ENCODE measurements at places on chromosomes 3 and 15.

DNA sequence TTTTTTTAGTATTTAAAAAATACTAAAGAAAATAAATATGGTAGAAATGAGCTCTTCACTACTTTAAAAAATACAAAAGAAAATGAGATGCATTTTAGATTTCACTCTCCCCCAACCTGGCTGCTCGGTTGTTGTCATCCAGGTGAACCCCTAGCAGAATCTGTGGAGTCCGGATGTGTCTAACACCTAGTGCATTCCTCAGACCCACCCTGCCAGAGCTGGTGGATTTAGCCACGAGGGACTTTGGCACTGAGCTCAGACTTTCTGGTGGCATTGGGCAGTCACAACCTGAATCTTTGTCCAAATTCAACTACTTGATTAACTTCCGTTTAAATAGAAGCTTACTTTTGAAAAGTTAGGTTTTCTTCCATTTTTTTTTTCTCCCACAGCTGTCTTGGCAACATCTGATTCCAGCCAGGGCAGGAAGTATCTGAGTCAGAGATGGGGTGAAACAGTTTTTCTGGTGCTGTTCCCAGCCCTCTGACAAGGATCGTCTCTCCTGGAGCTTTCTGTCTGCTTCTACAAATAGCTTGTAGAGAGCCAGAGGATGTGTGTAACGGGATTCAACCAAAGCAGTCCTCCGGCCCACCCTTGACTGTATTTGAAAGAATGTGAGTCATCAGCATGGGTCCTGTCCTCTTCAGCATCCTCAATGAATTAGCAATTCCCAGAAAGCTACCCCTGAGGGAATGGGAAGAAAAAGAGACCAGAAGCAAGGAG is 301.8 kb upstream of the MCTP2 start:
- no peak for DNase-seq

DNA sequence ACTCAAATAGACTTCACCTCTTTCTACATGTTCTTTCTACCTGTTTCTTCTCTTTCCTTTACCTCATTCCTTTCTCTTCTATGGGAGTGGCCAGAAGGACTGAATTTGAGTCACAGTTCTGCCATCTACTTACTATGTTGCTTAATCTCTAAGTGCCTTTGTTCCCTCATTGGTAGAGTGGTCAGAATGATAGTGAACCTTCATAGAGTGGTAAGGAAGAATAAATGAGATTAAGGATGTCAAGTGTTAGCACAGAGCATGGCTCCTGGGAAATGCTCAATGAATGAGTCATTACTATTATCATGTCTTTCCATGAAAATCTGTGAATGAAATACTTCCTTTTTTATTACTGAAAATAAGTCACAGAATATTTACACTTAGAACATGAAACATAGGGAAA is 17.5 kb downstream of the TMEM207 start:
- DNase-seq: no peak

DNA sequence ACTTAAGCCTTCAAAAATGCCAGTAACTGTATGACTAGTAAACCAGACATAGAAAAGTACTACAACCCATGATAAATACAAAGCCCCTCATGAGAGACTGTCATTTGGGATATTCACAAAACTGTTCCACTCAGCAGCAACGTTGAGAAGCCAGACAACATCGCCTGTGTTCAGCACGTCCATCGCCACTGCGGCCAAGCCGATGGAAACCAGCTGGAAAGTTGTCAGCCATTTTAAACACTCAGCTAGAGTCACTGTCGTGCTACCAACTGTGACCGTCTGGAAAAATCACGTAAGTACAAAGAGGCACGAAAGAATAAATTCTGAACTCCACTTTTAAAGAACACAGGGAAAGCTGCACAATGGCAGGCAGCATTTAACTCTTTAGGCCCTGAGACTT is 340.7 kb upstream of the WNT5A start:
- no peak for DNase-seq

DNA sequence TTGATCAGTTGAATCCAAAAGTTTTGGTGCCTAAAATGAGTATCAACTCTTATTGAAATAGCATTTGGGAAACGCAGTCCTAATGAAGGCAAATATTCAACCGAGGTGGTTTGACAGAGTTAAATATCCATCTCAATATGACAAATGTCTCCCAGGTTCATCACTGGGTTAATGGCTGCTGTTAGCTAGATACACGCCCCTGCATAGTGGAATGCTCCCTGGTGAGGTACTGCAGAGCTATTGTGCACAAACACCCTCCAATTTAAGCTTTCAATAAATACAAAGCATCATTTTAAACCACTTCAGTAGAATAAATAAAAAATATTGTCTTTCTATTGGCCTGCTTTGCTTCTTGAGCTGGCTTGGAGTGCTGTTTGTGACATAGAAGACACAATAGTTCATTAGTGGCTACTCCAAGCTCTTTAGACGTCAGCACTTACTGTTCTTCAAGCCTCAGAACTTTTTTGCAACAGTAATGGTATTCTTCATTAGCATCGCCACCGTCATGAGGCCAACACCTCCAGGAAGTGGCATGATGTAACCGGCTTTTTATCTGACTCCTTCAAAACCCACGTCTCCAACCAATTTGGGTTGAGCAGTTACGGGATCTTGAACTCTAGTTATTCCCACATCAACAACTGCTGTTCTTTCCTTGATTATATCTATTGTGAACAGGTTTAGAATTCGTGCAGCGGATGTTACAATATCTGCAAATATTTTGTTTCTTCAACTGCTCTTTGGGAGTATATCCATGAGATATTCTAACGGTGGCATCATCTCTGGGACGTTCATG is 1159.6 kb upstream of the EPHA6 start:
- peak; percentile 7 for DNase-seq

- DNase-seq: no peak
Measured at GRCh38 chr3:113571360-113571759, 39.0 kb downstream of the SIDT1 start.

- no peak for DNase-seq
Measured at GRCh38 chr3:126117786-126118185, 33.9 kb upstream of the SLC41A3 start.

GRCh38 chr15:57665939-57666338 is 40.6 kb upstream of the POLR2M start:
- no peak for DNase-seq

- DNase-seq: no peak
Measured at GRCh38 chr3:38468765-38469164, 15.1 kb downstream of the ACVR2B start.

GRCh38 chr3:49276475-49277382 is at the start of gene C3orf62:
TSS of gene C3orf62 (minus strand) at chr3:49277232. CDS start at chr3:49276872, 360 bp downstream.
- no peak for DNase-seq

GRCh38 chr3:72223116-72223515 is 438.2 kb upstream of the PROK2 start:
- no peak for DNase-seq

DNA sequence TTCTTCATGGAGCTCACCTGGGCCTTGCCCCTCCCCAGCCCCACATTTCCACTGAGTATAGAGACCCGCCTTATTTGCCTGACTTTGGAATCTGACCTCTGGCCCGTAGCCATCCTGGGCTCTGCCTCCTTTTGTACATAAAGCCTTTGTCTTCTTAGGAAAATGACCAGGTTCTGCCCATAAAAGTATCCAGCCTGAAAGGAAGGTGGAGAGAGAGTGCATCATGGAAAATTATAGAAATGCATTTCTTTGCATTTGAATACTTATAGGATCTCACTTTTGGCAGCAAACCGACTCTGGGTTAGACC is 3.6 kb upstream of the SH2D7 start:
- DNase-seq: no peak

- no peak for DNase-seq
Measured at GRCh38 chr3:51354731-51355615, 30.1 kb upstream of the MANF start.

DNA sequence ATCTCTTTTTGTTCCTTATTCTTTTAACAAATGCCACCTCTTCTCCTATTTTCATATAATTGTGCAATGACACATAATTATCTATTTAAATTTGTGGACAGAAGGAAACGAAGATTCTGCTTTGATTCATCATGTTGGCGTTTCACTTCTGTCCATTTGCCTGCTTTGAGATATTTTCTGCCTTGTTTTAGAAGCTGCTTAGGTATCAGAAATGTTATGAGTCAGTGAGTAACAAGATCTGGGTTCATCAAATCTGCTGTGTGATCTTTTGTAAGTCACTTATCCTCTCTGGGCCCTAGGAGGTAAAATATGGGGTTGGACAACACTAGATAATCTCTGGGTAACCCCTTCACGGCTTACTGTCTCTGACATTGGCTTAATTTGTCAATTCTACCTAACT is 7.3 kb upstream of the MINDY4B start:
- no peak for DNase-seq

GRCh38 chr3:113659101-113659541 is 37.3 kb downstream of the USF3 start:
- DNase-seq: peak; percentile 94

GRCh38 chr3:25214034-25214433 is 214.0 kb upstream of the RARB start:
- no peak for DNase-seq

DNA sequence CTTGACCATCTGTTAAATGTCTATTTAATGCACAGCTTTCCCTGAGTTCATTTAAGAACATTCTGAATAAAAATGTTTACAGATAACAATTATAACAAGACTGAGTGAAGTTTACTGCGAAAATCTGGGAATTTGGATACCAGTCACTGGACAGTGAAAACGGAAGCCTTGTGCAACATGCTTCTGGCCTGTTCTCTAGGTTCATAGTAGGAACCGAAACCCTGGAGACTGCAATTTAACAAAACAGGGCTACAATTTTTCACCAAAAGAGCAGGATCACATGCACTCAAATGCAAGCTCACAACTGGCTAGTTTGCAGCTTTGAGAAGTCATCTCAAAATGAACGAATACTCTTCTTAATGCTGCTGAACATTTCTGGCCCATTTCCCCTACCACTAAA is 435.9 kb downstream of the NR2F2 start:
- DNase-seq: no peak

- DNase-seq: peak; percentile 3
Measured at GRCh38 chr15:93997071-93997658, 234.2 kb upstream of the MCTP2 start.

GRCh38 chr3:52962160-52962559 is 64.8 kb upstream of the STIMATE start:
- no peak for DNase-seq

GRCh38 chr15:69693059-69693458 is 240.4 kb downstream of the RPLP1 start:
- DNase-seq: no peak

- no peak for DNase-seq
Measured at GRCh38 chr3:139586420-139587017, 47.0 kb upstream of the RBP1 start.

DNA sequence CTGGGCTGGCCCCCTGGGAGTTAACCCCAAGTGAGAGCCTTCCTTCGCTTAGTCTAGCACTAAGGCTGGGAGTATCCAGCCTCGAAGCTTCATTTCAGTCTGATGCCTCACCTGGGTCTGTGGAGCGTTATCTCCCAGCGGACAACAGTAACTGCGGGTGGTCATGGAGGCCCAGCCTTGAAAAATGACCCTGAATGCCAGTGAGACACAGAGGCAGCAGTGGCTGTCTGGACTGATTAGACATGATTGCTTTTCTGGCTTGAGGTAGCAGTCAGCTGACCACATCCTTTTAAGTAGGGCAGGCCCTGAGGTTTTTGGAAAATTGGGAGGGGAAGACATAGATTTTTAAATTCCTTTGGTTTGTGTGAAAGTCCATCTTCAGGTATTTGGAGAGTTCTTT is 28.2 kb upstream of the TRIM59 start:
- no peak for DNase-seq

DNA sequence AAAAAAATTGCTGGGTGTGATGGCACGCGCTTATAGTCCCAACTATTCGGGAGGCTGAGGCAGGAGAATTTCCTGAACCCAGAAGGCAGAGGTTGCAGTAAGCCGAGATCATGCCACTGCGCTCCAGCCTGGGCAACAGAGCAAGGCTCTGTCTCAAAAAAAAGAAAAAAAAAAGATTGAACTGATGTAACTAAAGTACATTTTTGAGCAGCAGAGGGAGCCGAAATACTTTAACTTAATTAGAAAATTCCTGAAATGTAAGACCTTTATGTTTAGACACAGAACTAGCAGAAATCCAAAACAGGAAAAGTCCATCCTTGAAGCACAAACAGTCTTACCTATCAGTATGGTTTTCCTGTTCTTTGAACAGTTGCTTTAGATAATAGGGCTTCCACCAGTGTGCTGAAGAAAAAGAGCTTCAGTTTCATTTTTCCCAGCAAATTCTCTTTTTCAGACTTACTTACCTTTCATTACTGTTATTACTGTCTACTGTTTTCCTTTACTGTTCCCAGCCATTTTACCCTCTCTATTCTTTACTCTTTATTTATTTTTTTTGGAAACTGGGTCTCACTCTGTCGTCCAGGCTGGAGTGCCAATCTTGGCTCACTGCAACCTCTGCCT is 33.4 kb upstream of the ZNF609 start:
- peak; percentile 29 for DNase-seq

- DNase-seq: no peak
Measured at GRCh38 chr3:108127301-108127988, 36.6 kb upstream of the CD47 start.

- DNase-seq: no peak
Measured at GRCh38 chr3:94619643-94620042, 556.8 kb downstream of the NSUN3 start.

- DNase-seq: no peak
Measured at GRCh38 chr3:41808152-41808551, 153.8 kb downstream of the ULK4 start.

DNA sequence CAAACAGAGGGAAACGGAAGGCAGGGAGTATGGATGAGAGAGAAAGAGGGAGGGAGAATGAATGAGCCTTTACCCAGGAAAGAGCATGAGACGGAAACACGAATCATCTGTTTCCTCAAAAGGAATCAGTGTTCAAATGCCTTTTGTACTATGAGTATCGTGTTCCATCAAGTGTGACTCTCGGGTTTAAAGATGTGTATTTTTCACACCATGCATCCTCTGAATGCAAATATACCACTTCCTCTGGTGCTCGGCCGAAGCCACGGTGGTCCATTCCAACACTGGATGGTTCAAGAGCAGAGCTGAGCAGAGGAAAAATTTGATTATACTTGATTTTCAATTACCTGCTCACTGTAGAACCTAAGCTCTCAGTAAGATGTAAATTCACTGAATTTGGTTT is 505.1 kb downstream of the MECOM start:
- DNase-seq: no peak

GRCh38 chr3:194275721-194276120 is 75.4 kb downstream of the CPN2 start:
- DNase-seq: no peak
